ENCODE measurements at places on chromosomes 11 and 22.

- DNase-seq = no peak
Observed at GRCh38 chr22:47251911-47252310, 489.5 kb downstream of the TBC1D22A start.

GRCh38 chr11:69887330-69887729 is 68.1 kb upstream of the FGF3 start:
- no peak for DNase-seq

DNA sequence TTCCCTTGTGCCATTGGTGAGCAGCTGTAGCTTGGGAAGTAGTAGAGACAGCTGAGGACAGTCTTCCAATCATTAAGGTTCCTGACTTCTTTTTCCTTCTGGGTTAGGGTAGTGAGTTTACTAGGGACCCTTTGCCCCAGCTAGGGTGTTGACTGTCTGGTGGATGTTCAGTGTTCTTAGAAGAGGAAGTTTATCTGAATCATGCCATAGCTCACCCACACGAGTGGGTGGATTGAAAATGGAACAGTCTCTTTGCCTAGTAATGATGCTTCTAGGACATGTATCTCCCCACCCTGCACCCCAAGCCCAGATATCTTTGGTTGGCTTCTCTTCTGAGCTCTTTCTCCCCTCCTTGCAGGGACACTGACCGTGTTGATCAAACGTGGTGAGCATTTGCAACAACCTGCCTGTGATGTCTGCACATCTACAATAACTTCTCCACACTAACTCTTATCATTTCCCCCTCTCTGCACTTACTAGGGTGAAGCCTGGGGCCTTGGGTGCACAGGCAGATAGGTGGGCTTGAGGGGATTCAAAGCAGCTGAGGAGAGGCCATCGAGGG is 57.1 kb upstream of the HORMAD2 start:
- DNase-seq = no peak

DNA sequence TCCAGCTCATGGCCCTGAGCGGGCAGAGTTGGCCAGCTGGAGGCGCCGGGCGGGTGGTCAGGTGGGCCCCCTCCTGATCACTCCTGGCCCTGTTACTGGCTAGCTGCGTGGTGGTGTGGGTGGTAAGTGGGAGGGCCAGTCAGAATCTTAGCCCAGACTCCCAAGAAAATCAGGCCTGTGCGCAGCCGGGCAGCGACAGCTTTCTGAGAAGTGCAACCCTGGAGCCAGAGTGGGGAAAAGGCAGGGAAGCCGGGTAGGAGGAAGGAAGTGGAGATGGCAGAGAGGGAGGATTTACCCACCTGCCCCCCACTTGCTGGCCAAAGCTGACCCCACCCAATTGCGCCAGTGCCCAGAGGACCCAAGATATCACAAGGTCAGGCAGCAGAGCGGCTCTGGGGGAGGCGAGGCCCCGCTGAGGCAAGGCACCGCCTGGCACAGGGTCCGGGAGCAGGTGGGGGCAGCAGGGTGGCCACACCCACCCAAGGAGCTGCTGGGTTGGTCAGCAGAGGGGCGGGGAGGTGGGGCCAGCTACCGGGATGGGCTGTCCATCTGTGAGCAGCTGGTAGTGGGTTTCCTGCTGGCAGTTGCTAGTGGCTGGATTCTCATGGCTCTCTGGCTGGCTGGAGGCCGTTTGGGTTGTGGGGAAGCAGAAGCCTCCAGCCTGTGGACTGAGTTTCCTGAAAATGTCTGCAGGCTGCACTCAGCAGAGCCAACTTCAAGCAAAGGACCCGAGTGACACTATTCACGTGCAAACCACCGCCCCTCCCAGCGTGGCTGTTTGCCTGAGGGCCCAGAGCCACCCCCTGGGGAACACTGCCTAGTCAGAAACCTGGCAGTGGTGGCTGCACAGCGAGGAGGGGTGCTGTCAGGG is 196.4 kb downstream of the IGLL1 start:
- no peak for DNase-seq

- no peak for DNase-seq
Observed at GRCh38 chr11:133064152-133064877, 468.0 kb downstream of the OPCML start.

DNA sequence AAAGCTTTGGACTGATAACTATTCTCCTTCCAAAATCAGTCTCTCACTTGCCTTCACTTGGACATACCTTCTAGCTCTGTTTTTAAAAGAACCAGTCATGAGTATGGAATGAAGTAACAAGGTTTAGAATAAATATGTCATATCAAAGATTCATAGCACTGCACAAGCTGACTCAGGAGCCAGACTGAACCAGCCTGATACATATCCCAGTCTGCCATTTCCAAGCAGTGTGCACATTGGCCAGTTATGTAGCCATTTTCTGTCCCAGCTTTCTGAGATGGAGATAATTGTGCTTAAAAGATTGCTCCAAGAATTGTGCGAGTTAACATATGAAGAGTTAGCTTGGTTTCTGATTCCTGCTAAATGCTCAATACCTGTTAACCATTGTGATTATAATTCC is 311.3 kb downstream of the C11orf87 start:
- no peak for DNase-seq

GRCh38 chr22:30239488-30240405 is 6.8 kb downstream of the LIF start:
- no peak for DNase-seq

DNA sequence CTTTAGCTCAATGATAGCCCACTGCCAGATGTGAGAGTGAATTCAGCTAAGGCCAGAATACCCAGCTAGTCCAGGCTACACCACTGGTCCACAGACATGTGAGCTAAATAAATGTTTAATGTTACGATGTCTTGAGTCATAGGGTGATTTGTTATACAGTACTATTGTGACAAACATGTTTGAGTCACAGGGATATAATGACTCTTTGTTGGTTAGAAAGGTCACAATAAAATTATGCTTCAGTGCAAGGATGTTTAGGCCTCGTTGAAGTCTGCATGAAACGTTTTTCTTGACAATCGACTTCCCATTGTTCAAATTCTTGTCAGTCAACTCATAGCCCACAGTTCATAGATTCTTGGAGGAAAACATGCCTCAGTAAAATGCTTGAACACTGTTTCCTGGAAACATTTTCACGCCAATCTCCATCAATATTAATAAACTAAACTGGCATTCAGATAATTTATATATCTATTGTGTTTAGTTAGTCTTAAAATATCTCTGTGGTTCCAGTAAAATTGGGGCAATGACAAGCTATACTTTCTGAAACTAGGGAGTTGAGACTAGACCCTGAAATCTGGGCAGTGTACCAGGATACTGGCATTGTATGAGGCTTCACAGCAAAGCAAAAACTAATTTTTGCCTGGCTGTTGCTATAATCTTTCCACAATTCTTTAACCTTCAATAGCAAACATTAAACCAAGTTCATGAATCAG is 650.8 kb upstream of the KIRREL3 start:
- DNase-seq = no peak

- DNase-seq = no peak
Observed at GRCh38 chr22:36964106-36964505, 50.7 kb downstream of the CSF2RB start.

DNA sequence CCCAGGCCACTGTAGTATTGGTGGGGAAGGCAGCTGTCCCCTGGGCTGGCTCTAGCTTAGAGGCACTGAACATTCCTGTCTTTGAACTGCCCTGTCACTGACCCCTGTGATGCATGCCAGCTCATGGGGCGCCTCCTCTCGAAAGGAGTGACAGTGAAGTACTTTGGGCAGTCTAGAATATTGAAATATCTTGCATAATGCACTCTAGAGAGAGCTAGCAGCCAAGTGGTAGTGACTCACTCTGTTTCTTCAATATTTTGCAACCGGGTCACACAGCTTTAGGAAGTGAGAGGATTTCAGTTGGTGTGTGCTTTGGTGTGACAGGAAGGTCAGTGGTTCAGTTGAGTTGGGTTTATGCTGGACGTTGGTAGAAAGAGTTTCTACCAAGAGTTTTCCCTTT is 35.5 kb upstream of the ST14 start:
- no peak for DNase-seq

DNA sequence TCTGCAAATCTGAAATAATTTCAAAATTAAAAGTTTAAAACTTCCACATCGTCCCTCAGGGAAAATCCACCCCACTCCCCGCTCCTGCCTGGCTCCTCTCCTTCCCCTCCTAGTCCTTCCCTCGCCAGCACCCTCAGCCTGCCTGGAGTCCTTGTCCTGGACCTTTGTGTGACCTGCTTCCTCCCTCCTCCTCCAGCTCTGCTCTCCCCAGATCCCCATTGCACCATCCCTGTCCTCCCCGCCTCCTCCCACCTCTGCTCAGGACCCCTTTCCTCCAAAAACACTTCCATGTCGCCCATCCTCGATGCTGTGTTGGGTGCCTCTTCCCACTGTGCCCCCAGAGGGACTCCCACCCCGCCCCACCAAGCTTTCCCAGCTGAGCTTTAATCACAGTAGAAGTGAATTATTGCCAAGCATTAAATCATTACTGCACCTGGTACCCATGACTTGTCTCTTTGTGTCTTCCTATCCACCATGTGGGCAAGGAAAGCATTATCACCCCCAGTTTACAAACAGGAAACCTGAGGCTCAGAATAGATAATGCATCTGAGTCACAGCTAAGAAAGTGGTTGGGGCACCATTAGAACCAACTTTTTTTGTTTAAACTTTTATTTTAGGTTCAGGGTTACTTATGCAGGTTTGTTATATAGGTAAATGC is 2.4 kb upstream of the ZP1 start:
- no peak for DNase-seq

GRCh38 chr11:103480421-103480820 is 371.2 kb downstream of the DYNC2H1 start:
- DNase-seq = no peak

DNA sequence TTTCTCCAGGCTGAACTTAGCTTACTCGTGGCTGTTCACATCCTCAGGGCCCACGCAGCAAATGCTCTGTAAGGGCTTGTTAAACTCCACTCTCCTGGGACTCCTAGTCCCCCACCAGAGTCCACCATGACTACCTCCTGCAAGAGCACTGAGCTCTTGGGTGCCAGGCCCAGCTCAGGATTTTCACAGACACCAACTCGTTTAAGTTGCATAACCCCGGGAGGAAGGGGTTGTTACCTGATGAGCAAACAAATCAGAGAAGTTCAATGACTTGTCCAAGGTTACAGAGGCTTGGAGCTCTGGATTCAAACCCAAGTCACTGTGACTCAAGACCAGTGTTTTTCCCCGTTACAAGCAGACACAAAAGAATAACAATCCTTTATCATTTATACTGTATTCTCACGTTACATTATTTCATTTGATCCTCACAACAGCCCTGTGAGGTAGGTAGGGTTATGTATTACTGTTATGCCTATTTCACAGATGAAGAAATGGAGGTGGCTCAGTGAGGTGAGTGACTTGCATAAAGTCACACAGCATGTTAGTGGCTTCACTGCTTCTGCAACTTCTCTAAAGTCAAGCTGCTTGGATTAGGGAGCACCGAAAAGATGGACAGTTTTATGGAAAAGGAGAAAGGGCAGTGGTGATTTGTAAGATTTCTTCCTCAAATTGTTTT is 17.4 kb downstream of the KCTD21 start:
- DNase-seq = no peak

- no peak for DNase-seq
Observed at GRCh38 chr11:27295928-27296327, 67.1 kb downstream of the CCDC34 start.

GRCh38 chr11:32418836-32419235 is 16.5 kb downstream of the WT1 start:
- no peak for DNase-seq

DNA sequence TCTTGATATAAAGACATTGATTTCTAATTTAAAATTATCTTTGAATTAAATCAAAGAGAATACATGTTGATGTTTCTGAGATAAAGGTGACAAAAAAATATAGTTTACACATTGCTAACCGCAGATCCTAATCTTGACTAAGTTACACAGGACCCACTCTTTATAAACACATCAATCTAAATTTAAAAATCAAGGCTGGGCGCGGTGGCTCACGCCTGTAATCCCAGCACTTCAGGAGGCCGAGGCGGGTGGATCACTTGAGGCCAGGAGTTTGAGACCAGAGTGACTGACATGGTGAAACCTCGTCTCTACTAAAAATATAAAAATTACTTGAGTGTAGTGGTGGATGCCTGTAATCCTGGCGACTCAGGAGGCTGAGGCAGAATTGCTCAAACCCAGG is 1.9 kb downstream of the ARFGAP3 start:
- no peak for DNase-seq

DNA sequence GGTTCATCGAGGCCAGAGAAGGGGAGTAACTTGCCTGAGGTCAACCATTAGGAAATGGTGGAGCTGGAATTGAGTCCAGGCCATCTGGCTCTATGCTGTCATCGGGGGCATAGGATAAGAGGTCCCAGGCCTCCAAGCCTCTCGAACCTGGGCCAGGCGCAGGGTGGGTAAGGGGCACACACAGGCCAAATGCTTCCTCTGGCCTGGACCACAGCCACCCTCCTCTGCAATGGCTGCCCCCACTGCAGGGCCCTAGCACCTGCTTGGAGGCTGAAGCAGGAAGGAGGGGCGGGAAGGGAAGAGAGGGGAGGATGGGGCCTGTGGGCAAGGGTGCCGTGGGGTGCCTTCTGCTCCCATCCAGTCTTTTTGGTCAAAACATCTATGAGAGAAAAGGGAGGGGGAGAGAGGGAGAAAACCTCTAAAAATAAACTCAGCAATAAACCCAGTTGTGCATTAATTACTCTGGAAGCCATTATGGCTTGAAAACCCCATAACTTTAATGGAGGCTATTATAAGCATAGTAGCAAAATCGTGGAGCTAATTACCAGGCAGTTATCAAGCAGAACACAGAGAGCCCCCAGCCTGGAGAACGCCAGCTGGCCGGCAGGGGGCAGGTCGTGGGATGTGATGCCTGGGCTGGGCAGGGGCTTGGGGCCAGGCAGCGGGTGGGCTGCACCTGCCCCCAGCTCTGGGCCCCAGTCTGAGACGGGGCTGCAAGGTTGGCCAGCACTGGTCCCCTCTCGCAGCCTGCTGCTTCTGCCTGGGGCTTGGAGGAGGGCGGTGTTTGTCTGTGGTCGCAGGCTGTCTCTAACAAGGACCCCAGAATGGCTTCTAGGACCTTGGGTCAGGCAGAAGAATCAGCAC is 21.1 kb downstream of the B3GAT1 start:
- DNase-seq = no peak

GRCh38 chr11:72150882-72151281 is 15.4 kb downstream of the FOLR3 start:
- DNase-seq = no peak

DNA sequence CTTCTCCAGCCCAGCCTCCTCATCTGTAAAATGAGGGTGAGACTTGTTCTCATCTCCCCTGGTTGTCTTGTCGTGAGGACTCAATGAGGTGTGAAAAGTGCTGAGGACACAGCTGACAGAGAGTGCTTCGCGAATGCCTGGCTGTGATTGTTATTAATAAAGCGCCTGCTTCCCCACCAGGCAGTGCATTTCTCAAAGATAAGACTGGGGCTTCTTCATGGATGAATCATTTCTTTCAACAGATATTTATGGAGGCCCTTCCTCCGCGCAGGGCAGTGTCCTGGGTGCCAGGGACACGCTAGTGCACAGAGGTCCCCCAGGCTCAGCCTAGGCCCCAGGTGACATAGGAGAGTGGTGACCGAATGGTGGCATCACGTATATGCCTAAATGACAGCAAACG is 34.3 kb upstream of the SHISAL1 start:
- DNase-seq = no peak
